ENCODE measurements at places on chromosomes 2 and 18.

- no peak for DNase-seq
Measured at GRCh38 chr2:132442278-132442677, 25.7 kb downstream of the GPR39 start.

DNA sequence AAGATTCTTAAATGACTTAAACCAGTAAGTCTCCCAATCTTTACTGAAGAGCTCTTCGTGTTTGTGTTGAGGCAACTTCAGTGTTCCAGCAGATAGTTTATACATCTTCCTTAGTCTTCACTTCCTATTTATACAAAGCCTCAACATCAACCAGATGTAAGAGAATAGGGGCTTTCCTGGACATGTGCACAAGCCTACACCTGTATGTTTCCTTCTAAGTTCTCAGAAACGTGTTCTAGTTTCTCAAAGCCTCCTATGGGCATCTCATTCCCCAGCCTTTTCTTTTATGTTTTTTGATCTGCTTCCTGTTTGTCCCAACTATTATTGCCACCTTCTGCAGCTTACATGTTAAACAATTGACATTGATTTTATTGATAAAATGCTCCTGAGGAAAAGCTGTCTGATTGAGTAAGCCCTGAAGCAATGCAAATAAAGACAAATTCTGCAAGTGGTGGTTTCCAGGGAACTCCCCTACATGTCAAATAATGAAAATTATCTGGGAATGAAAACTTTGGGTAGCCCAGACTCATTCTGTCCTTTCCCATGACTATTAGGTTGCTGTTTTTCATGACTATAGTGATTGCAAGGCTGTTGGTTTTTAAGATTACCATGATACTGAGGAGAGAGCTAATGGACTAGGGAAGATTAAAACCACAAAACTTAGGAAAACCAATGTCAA lies 663.3 kb upstream of the ACVR2A start:
- DNase-seq = no peak

DNA sequence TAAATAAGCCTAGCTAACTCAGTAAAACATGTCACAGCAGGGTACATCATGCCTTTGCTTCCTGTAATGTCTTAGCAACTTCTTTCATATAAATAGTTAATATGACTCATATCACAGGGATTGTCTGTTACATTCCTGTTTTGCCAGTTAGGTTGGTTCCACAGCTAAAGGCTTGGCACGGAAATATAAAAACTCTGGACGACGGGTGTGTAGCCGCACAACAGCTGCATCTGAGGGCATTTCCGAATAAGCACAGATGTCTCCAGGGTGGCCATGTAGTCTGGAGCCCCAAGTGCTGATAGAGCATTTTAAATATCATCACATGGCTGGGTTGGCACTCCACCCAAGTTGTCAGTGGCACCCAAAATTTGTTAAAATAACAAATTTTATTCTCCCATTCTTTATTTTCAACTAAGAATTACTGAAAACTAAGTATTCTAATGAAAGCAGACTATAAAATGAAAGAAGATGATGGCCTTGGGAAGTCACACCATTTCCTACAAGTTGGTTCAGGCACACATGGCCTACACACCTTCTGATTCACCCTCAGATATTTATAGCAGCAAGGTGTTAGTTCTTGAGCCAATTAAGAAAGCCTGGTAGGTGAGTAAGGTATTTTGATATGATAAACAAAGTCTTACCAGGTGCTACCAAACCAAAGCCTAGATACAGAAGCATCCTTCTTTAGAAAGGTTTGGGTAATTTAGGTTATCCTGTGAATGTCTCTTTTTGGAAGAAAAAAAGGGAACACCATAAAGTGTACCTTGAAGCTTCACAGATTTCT lies 61.8 kb upstream of the STK17B start:
- DNase-seq = no peak

GRCh38 chr18:47779381-47779780 lies 151.1 kb downstream of the SMAD2 start:
- no peak for DNase-seq

DNA sequence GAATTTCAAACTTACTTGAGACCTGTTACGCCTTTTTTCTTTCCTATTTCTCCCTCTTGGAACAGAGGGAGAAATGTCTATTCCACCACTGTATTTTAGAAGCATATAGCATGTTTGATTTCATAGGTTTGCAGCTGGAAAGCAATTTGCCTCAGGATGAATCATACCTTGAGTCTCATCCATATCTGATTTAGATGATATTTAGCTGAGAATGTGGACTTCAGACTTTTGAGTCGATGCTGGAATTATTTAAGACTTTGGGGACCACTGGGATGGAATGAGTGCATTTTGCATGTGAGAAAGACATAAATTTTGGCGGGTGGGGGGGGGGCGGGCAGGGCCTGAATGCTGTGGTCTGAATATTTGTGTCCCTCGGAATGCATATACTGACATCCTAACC lies 282.7 kb upstream of the STON1 start:
- DNase-seq = no peak

DNA sequence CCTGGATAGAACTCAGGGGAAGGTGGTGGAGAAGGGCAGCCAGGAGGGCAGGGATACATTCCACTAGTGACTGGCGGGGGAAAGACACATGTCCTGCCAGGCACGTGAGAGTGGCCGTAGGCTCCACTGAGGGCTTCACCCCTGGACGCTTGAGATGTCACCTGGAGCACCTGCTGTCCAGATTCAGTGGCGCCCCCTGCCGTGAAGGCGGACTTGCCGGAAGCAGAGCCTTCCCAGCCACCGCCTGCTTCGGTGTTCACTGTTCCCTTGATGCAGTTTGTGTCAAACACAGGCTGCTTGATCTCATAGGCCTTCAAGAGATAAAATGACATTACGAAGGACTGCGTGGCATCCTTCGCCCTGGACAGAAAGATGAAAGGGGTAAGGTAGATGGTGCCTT lies 335.3 kb downstream of the ZNF521 start:
- DNase-seq = no peak

- no peak for DNase-seq
Measured at GRCh38 chr2:239313776-239314175, 87.0 kb downstream of the HDAC4 start.

Measured in memory B cell (primary cell).